Cardiac muscle cell (in vitro differentiated cells and primary cell): ENCODE measurements at places on chromosomes 16 and 17. TPM values are rescaled to one million over a fixed set of nuclear protein-coding genes. Genes with fewer than 3 reads are reported as not detected.

TBC1D3E gene
- polyA plus RNA-seq: 4.6 and 6.1 TPM in 2 replicates

HBA2 gene
- 0.52 TPM in 1 of 2 replicates, not detected in the other for polyA plus RNA-seq

ZP2 gene
- not detected in 2 replicates for polyA plus RNA-seq

OR2C1 gene
- 1.0 and 1.4 TPM in 2 replicates for polyA plus RNA-seq

FBXO39 gene
- polyA plus RNA-seq: not detected in 2 replicates

MVD gene
- polyA plus RNA-seq: 88.4 and 192 TPM in 2 replicates

TNK1 gene
- 2.9 and 4.3 TPM in 2 replicates for polyA plus RNA-seq

TP53TG3F gene
- not detected in 2 replicates for polyA plus RNA-seq

RAB34 gene
- 177 and 186 TPM in 2 replicates for polyA plus RNA-seq

SLC13A2 gene
- not detected in 2 replicates for polyA plus RNA-seq

KRTAP9-4 gene
- polyA plus RNA-seq: not detected in 2 replicates

PDP2 gene
- polyA plus RNA-seq: 4.1 and 7.4 TPM in 2 replicates

CDRT15 gene
- polyA plus RNA-seq: 0.42 TPM in 1 of 2 replicates, not detected in the other

NPW gene
- 13.4 and 38.6 TPM in 2 replicates for polyA plus RNA-seq

ADAP2 gene
- 0.24 and 0.71 TPM in 2 replicates for polyA plus RNA-seq
